ENCODE measurements at places on chromosomes 16 and 17. TPM values are rescaled to one million over a fixed set of nuclear protein-coding genes. Genes with fewer than 3 reads are reported as not detected.

DNA sequence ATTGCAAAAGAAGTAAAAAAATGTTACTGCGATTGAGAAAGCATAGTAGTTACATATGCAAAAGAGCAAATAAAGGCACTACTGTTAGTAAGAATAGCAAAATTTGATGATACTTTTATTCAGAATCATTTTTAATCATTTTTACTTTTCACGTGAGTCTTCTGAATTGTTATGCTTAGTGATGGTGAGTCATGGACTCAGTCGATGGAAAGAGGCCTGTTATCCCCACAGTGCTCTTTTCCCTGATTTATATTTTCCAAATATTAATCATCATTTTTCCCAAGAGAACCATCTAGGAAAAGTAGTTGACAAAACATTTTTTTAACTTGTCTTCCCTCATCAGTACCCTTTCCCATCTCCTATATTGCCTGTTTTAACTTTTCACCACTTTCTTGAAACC lies 181.1 kb downstream of the CHD9 start:
- DNase-seq: no peak

DNA sequence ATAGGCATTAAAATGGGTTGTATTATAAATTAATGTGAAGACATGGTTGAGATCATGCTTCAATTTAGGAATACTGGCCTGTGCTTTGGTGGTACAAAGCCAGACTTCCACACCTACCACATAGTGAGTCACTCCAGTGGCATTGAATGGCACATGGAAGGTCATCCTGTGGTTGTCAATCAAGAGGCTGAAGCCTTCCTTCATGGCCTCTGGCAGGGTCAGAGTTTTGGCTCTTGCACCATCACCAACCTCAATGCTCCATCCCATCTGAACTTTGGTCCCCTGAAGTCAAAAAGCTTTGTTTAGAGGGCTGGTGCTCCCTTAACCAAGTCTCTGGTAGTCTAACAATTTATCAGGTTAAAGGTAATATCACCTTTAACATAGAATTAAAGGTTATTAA lies 6.1 kb downstream of the ZP2 start:
- no peak for DNase-seq

DNA sequence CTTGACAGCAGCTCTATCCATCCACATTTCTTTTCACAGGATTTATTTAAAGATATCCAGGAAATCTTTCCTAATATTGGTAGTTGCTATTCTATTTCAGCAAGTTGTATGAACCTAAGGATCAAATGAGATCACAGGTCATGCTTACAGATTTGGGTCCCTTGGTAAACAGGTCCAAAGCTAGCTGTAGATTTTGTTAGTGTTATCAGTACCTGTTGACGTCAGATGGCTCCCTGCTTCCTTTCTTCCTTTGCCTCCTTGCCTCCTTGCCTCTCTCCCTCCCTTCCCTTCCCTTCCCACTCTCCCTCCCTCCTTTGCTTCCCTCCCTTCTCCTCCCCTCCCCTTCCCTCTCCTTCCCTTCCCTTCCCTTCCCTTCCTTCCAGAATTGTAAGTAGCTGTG lies 76.6 kb downstream of the EFCAB13 start:
- DNase-seq: no peak

DNA sequence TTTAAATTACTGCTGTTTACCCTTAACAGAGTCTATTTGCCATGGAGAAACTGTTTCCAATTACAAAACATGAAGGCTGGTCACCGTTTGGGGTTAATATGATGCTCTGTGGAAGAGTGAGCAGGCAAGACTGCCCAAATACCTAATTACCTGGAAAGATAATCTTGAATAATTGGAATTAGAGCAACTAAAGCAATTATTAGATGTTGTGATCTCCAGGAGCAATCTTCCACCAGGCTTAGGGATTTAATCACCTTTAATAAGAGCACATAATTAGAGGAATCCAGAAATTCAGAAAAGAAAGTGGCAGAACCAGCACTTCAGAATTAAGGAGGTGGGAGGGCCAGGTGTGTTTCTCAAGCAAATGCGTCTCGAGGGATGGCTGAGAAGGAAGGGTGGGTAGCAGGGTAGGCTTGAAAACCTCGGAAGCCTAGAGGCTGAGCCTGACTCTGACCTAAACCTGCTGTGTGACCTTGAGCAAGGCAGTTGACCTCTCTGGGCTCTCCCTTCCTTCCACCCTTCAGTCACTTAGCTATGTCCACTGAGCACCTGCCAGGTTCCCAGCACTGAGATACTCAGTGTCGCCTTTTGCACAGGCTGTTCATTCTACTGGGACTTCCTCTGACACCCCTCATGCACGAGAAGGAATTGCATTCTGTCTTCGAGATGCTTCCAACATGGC lies 113.2 kb downstream of the GSG1L start:
- DNase-seq: no peak

- no peak for DNase-seq
These were observed 128.6 kb downstream of the IRF8 start for GRCh38 chr16:86027373-86028126.

DNA sequence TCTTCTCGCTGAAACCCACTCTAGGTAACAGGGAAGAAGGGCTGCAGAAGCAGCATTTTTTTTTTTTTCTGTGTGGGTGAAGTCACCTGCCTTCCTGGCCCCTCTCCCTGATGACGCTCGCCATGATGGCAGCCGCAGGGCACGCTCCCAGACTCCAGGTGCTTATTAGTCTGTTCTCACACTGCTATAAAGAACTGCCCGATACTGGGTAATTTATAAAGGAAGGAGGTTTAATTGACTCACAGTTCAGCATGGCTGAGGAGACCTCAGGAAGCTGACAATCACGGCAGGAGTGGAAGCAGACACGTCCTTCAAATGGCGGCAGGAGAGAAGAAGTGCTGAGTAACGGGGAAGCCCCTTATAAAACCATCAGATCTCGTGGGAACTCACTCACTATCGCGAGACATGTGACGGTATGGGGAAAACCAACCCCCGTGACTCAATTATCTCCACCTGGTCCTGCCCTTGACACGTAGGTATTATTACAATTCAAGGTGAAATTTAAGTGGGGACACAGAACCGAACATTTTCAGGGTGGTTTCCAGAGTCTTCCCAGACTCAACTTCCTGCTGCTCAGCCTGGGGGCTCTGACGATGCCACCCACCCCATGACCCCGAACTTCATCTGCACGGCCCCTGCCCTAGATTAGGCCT lies 34.9 kb upstream of the NLRP1 start:
- DNase-seq: no peak

DNA sequence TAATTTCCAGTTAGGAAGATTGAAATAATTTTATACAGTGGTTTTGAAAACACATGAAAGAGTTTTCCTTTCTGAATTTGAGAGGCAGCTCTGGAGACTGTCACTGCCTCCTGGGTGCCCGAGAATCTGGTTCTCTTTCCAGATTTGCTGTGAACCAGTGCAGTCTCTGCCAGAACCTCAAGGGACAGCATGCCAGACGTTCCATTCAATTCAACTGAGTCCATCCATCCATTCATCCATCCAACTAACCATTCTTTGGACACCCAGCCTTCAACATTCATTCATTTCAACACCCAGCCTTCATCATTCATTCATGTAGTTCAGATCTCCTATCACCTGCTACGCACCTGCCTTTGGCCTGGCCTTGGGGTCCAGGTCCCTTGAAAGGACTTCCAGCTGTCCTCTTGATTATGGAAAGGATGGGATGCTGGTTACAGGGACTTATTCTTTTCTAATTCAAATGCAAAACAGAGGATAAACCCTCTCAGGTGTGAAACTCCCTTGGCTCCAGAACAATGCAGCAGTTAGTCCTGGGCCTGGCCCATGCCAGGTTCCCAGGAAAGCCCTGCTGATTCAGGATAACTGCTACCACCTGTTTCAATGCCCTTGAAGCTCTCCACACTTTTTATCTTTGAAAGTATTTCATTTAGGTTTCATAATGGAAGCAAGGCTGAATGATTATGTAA lies 68.7 kb downstream of the WSCD1 start:
- no peak for DNase-seq

Gene CEMP1
- 6.0 TPM for polyA plus RNA-seq

Gene TBC1D3C
- not detected for polyA plus RNA-seq
